ENCODE measurements at places on chromosomes 2 and 18.

GRCh38 chr2:209208211-209208610 lies 215.6 kb upstream of the MAP2 start:
- DNase-seq: no peak

- DNase-seq: no peak
Observed at GRCh38 chr2:242029422-242030225, 160.1 kb downstream of the RTP5 start.

- no peak for DNase-seq
Observed at GRCh38 chr2:30336978-30337841, 105.9 kb downstream of the LBH start.

DNA sequence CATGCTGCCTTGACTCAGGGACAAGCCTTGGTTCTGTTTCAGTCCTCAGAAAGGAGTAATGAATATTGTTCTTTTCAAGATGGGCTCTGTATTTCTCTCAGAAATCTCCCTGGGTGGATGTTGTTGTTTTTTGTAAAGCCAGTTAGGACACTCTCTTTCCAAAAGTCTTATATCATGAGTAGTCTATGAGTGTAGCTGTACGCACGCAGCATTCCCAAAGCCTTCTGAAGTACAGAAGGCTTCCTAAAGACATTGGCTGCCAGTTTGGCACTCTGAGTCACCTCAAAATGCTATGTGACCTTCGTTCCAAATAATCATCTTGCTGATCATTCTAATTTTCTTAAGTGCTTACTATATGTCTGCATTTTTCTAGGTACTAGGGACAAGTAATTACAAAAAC lies 16.7 kb upstream of the GTF2A1L start:
- DNase-seq: no peak

DNA sequence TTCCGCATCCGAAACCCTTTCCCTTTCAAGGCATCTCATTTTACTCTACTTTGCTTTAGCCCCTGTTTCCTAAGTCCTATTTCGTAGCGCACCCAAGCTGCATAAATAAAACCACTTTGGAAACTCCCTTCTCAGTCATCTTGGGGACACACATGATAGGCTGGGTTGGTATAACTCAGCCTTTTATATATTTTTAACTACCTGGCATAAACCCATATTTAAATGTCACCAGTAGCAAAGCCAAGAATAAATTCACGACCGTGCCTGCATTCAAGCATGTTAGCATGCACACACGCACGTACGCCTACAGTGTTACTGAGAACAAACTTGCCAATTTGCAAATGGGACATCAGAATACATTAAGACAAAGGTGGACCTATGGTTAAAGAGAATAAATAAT lies 564.7 kb upstream of the PIK3C3 start:
- DNase-seq: no peak

GRCh38 chr2:38690499-38691420 lies 24.8 kb downstream of the GALM start:
- peak; percentile 73 for DNase-seq

DNA sequence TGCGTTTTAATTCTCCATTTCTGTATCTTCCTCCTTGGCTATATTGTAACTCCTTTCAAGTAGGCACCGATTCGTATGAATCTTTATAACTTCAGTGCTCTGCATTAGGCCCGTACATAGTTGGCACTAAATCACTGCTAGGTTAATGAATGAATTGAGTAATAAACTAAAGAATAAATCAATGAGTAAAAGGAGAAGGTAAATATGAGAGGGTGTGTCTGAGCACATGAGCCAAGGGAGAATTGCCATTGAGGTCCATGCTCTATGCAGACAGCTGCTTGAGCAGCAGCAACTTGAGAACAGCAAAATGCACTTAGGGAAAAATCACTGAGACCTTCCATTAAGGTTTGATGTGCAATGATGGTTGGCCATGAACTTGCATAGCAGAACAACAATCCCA lies 11.2 kb upstream of the TRPM8 start:
- no peak for DNase-seq

GRCh38 chr2:189143925-189144324 lies 35.6 kb downstream of the COL5A2 start:
- peak; percentile 82 for DNase-seq

DNA sequence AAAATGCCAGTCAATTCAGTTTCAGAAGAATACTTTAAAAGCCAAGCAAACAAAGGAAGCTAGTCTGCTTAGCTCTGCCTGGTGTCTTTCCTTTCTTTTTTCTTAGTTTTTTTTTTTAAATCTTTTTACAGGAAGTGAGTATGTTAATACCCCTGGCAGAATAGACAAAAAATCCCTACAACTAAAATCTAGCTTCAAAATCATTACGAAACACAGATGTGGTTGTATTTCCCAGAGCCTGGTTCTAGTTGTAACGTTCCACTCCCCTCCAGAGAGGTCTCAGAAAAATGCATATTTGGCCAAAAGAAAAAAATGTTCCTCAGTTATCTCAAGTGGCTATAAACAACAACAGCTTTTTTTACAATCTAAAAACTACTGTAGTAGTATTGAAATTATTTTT lies 202.1 kb upstream of the RND3 start:
- DNase-seq: no peak

DNA sequence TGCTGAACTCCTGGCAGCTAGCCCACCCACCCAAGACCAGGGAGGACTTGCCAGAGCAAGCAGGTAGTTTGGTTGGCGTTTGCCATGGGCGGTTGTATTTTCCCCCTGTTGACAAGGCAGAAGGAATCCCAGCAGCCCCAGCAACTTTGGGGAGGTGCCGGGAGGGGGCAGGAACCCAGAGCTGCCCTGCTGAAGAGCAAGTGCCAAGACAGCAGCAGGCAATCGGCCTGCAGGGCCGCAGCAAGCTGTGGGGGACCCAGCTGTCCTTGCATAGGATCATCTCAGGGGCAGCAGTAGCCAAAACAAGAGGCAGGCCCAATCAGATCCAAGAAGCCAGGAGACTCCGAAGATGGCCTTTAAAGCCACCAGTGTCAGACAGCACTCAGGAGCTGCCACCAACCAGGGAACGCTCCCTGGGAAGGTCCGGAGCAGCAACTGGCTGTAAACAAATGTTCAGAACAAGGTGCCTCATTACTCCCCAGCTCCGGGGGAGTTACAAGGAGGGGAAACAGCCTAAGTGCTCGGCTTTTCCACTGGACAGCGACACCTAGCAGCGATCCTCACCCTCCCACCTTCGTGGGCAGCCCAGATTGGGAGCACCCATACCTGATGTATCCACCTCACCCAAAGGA lies 2.1 kb downstream of the ST8SIA5 start:
- no peak for DNase-seq

DNA sequence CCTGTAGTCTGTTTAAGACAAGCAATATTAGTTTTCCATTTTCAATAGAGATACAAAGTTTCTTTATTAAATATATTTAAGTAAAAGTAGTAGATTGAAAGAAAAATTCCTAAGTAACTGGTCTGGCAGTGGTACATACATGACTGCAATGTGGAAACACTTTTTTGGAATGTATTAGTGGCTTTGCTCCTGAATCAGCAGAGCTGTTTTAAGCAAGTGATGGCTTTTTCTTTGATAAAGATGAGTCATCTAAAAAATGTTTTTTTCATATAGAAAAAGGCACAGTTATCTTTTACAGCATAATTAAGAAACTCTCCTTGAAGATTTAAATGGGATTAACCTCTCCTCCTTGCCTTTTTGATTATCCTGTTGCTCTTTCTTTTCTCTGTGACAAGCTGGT lies 34.9 kb downstream of the KDM3A start:
- peak; percentile 15 for DNase-seq

DNA sequence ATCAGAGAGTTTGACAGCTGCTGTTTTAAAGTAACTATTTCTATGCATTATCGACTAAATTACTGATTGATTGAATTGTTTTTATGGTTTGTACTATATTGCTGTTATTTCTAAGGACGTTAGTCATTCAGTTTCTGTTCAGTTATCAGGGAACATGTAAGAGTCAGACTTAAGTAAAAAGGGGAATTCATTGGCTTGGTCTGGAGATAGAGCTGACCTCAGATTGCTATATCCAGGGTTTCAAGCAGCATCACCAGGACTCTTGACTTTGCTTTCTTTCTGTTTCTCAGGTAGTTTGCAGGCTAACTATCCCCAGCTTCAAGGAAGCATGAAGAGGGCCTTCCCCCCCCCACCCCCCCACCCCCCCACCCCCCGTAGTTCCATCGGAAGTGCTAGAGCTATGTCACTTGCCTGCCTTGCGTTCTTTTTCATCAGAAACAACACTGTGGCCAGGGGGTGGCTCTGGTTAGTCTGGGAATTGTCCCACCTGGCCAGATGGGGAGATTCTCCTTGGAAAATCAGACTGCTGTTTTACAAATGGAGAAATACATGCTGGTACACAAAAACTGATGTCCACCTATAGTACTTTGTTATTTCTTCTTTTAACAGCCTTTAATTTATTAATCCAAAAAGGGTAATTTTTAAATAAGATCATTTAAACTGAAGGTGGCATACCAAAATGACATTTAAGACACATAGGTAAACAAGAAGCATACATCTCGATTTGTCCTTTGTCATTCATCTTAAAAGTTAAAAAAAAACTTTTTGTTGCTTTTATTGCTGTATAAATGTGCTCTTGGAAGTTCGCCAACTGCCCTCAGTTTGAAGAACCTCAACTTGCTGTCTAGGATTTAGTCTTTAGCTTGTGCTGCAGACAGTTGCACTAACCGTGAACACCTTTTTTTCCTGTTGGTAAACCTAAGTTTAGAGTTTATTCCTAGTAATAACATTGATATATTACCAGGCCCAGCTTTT lies 9.4 kb downstream of the SMAD4 start:
- DNase-seq: no peak

- no peak for DNase-seq
Observed at GRCh38 chr2:237418300-237418699, 4.3 kb upstream of the COL6A3 start.

- peak; percentile 93 for DNase-seq
Observed at GRCh38 chr2:119255760-119256581, 32.3 kb downstream of the STEAP3 start.

- no peak for DNase-seq
Observed at GRCh38 chr2:147174824-147175254, 670.0 kb upstream of the ACVR2A start.

DNA sequence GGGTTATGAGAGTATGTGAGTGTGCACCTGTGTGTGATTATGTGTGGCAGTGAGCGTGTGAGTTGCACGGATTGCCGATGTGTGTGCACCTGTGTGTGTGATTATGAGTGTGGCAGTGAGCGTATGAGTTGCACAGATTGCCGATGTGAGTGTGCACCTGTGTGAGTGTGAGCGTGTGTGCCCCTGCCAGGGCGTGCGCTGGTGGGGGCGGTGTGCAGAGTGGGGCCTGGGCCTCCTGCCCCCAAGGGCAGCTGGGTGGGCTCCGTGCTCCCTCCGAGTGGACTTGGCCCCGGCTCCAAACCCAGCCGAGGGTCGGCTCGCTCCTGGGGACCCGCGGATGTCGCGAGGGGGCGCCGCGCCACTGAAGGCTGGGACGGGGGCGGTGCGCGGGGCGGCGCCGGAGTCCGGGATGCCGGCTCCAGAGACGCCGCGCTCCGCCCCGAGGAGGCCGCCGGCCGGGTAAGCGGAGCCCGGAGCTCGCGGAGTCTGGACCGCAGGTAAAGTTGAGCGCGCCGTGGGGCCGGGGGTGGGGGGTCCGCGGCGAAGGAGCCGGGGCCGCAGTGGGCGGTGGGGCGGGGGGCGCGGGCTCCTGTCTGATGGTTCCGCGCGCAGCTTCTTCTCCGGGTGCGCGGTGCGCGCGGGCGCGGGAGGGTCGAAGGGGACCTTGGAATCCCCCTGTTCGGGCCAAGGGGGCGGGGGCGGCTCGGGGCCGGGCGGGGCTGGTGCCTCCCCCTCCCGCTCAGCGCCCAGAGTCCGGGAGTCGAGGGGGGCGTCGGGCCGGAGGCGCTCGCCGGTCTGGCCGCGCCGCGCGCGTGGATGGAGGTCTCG lies at the start of gene KCNG2:
Gene KCNG2, plus strand, starts transcription at position 421 of the 828 bp plus-strand sequence. CDS start 65,730 bp downstream, outside the sequence.
- no peak for DNase-seq
